ENCODE measurements at places on chromosomes 7 and 10.

DNA sequence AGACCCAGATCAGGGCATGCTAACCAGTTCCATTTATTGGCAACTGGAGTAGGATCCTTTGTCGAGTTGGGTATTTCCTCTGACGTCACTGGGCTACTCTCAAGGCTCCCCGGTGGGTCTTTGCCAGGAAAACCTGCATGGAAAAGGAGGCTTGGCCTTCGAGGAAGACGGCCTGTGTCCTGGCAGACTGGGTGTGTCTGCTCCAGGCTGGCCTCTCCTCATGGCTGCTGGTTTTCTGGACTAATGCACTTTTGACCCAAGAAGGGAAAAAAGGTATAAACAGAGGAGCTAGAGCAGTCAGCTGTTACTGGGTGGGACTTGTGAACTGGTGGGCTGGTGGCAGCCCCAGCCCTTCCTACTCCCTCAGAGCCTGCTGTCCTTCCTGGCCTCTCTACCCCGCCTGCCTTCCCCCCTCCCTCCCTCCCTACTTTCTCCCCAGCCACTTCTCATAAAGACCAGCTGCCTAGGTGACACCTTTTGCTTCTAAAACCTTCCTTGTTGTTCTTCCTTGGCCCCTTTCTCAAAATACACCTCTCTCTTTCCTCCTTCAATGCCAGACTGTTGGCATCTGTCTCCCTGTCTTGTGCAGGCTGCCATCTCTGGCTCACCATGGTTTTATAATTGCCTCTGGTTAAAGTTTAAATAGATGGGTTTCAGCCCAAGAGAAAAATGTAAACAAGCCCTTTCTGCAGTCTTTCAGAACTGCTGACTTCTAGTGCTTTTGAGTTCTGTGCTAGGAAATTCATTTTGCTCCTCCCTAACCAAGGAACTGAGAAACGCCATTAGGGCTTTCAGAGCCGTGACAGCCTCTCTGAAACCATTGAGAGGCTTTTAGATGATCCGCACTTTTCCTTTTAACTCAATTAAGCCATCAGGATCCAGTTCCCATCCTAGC, 101.8 kb upstream of the MKLN1 start:
- DNase-seq = peak; percentile 13

DNA sequence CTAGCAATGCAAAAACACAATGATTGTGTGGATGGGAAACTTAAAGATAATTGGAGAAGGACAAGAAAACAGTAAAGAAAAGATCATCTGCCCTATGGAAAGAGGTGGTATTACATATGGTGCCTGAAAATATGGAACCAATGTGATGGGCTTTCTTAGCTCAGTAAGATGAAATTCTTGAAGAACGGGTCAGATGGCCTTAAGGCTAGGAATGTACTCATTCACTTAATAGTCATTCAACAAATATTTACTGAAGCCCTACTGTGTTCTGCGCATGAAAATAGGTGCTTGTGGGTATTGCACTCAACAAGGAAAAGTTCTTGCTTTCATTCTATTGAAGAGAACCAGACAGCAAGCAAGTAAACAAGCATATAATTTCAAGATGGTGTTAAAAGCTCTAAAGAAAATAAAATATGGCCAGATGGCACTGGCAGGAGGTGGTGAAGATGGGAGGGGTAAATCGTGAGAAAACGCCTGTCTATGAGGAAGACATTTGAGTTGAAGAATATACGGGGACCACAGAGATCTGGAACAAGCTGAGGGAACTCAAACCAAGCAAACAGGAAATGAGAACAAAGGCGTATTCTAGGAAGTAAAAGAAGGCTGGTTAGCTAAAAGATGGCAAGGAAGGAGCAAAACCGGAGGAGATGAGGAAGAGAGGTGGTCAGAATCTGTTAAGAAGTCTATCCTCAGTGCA, 179.7 kb downstream of the ANK3 start:
- no peak for DNase-seq

GRCh38 chr10:76396134-76396533, 964.7 kb downstream of the LRMDA start:
- no peak for DNase-seq

- peak; percentile 96 for DNase-seq
These were observed at the start of gene AHR for GRCh38 chr7:17298102-17298839. Gene AHR (plus strand): TSS chr7:17298652. CDS start chr7:17299265, 613 bp downstream.

GRCh38 chr10:113866551-113867394, 12.3 kb downstream of the NHLRC2 start:
- DNase-seq = no peak

- DNase-seq = no peak
These were observed 194.9 kb downstream of the ETV1 start for GRCh38 chr7:13794581-13794980.

GRCh38 chr7:131034166-131034881, 293.4 kb upstream of the MKLN1 start:
- no peak for DNase-seq

- no peak for DNase-seq
These were observed 139.0 kb upstream of the GDF10 start for GRCh38 chr10:47160967-47161366.

- DNase-seq = no peak
These were observed 205.9 kb upstream of the ADCY1 start for GRCh38 chr7:45368129-45368807.

DNA sequence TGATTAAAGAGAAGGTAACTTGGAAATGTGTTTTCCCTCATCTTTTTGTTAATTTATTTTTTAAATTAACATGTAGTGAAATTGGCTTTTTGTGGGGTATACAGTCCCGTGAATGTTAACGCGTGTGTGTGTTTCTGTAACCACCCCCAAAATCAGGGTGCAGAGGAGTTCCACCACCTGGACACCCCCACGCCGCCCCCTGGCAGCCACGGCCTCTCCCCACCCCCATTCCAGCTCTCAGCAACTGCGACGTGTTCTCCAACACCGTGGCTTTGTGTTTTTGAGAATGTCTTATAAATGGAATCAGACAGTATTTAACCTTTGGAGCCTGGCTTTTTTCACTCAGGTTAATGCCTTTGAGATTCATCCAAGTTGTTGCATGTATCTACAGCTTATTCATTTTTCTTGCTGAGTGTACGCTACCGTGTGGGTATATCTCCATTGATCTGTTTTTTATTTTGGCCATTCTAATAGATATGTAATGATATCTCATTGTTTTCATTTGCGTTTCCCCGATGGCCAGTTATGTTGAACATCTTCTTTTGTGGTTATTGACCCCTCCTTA, 218.8 kb downstream of the EBF3 start:
- no peak for DNase-seq

DNA sequence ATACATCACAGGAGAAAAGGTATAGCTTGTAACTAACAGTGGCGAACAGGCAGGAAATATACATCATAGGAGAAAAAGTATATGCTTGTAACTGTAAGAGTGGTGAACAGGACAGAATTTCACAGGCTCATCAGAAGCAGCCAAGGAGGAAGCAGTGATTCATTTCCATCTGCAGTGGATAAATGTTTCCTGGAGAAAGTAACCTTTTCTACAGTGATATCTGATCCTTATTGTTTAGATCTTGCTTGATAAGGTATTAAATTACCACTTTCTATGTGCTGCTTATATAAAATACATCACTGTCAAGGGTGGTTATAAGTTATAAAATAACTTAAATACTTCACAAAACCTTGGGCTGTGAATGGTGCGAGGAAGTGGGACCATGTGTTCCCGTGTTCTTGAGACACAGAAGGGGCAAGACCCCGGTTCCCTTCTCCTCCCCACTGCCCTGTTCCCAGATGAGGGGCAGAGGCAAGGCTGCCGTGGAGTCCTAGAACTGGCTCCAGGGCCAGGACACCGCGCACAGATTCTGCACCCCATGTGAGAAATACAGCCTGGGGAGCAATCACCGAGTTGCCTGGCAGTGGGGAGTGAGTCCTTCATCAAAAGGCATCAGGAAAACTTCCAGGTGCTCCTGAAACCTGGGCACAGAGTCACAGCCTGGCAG, 135.2 kb downstream of the DIP2C start:
- no peak for DNase-seq

DNA sequence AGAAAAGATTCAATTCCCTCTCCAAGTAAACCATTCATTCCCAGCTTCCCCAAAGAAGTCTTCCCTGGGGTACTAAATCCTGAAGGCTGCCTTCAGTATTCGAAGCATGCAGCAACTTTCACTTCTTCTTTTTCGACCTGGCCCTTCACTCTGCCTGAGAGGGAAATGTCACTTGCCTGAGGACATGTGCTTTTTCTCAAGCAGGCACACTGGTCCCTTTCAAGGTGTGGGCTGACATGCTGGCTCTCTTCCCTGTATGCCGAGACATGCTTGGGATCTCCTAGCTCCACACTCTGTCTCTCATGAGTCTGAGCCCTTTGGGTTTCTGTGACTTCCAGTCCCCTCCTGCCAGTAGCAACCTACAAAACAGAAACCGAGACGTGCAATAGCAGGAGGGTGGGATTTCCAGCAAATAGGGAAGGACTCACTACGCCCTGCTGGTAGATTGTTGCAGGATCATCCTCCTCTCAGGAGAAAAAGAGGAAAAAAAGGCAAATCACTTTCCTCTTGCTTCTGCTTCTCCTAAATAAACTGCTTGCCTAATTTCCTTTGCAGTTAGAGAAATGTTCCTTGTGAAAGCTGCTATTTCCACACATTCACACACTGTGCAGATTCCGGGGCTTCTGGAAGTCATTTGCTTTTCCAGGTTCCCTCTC, 33.5 kb downstream of the FIGNL1 start:
- DNase-seq = no peak

- DNase-seq = peak; percentile 72
These were observed 258.0 kb upstream of the SP4 start for GRCh38 chr7:21169667-21170580.

- no peak for DNase-seq
These were observed 951.0 kb downstream of the LRMDA start for GRCh38 chr10:76382381-76382851.

DNA sequence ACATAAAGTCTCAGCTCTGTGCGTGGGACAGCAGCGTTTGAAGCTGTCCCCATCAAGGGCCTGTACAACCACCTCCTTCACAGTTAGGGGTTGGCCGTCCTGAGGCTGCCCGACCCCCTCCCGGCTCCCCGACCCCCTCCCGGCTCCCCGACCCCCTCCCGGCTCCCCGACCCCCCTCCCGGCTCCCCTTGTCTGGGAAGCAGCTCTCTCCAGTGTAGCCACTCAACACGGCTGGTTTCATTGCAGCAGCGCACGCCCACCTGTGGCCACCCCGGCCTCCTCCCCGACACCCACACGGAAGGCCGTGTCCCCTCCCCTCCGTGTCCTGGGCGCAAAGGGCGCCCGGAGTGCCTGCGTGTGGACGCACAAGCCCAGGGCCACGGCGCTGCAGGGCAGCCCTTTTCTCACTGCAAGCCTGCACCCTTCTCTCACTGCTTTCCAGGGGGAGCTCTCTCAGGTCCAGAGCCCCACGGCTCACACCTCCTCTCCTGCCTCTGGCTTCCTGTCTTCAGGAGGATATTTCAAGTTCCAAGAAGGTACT, 20.9 kb upstream of the FAM20C start:
- no peak for DNase-seq

- no peak for DNase-seq
These were observed 468.3 kb downstream of the SORCS1 start for GRCh38 chr10:106696239-106696638.

DNA sequence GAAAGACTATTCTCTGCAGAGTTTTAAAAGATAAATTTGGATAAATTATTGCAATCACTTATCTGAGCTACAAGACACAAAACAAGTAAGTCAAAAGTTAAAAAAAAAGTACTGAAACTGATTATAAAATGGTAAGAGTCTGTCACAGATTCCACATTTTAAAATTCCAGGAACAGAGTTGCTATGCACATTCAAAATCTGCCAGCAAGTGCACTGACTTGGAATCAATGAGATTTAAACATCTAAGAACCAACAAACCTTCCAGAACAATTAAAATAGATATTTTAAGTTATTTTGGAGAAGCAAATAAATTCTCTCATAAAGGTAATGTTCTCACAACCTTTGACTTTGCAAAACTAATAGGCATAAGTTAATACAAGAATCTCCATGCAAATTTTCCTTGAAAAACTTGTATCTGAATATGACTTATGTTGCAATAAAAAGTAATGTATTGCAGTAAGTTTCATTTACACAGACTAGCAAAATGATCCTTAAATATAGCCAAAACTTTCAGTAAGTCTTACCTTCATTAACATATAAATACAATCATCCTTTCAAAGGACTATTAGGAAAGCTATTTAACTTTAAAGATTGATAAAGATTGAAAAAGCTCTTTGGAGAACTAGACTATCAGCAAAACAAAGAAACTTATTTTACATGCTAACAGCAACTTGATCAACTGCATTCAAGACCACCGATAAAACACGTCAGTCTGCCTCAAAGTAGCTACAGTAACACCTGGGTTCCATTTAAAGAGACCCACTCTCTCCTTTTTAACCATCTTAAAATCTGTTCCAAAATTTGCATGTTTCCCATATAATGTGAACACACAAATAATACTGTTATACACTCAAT, 4.4 kb downstream of the ETV1 start:
- no peak for DNase-seq

- no peak for DNase-seq
These were observed 428.4 kb downstream of the GFRA1 start for GRCh38 chr10:115844591-115844990.

- DNase-seq = no peak
These were observed 24.0 kb downstream of the BZW2 start for GRCh38 chr7:16670021-16670420.

- peak; percentile 55 for DNase-seq
These were observed at the start of gene NDUFB2 for GRCh38 chr7:140696680-140697446. Gene NDUFB2 (plus strand): TSS chr7:140696708. CDS start chr7:140696745, 37 bp downstream.

- DNase-seq = no peak
These were observed 8.2 kb downstream of the LFNG start for GRCh38 chr7:2527505-2528467.

DNA sequence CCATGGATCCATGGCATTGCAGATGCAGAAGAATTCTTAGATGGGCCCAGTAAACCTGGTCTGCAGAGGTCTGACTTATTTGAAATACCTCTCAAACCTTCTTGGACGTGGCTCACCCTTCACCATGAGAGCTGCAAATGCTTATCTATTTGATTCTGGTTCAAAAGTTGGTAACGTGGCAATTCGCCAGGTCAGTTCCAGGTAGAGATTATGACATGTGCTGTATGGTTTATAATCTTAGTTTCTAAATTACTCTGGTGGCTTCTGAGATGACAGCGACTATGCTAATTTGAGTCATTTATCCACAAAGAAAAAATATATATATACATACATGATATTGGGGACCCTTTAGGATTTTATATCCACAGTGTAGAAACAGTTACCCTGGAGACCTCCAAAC, 68.8 kb downstream of the NRP1 start:
- DNase-seq = no peak
